ENCODE measurements at places on chromosomes 1 and 21. TPM values are rescaled to one million over a fixed set of nuclear protein-coding genes. Genes with fewer than 3 reads are reported as not detected.

GSTM1 gene
- total RNA-seq: not detected

GRCh38 chr1:41950820-41951219 lies 32.1 kb upstream of the HIVEP3 start:
- H3K36me3 ChIP-seq: no peaks in the 10 kb centered on the region
- H3K27ac ChIP-seq: no peak overlapping the region
- no peaks in the 10 kb centered on the region for H3K4me1 ChIP-seq
- DNase-seq: no peak

DNA sequence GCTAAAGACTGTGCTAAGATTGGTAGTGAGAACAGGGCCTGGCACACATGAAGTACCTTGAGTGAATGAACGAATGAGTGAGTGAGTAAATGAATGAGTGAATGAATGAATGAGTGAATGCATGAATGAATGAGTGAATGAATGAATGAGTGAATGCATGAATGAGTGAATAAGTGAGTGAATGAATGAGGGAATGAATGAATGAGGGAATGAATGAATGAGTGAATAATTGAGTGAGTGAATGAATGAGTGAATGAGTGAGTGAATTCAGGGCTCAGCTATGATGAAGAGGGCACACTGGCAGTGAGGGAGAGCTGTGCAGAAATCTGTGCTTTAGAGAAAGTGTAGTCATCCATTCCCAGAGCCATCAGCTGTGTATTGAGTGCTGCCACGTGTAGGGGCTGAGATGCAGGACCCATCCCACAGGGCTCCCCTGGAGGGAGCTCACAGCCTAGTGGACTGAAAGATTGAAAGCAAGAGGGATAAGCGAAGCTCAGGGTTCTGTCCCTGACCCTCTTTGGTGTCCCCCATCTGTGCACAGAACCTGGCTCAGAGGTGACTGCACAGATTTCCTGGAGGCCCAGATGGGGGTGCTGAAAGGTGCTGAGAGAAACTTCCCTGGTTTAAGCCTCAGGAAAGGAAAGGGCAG lies 217.9 kb upstream of the VAMP3 start:
- H3K36me3 ChIP-seq: no peaks in the 10 kb centered on the region
- no peak overlapping the region for H3K27ac ChIP-seq
- H3K27me3 ChIP-seq: no peaks in the 10 kb centered on the region

- H3K27ac ChIP-seq: no peak overlapping the region
- no peak overlapping the region for H3K4me3 ChIP-seq
- no peaks in the 10 kb centered on the region for H3K27me3 ChIP-seq
- no peaks in the 10 kb centered on the region for H3K36me3 ChIP-seq
- no peaks in the 10 kb centered on the region for H3K4me1 ChIP-seq
Measured at GRCh38 chr1:201761871-201762270, 67.1 kb upstream of the IPO9 start.

NES gene
- total RNA-seq: not detected

GRCh38 chr1:200072636-200073285 lies 45.3 kb downstream of the NR5A2 start:
- H3K27me3 ChIP-seq: no peaks in the 10 kb centered on the region
- DNase-seq: no peak
- H3K4me3 ChIP-seq: no peak overlapping the region
- no peaks in the 10 kb centered on the region for H3K4me1 ChIP-seq
- H3K27ac ChIP-seq: no peak overlapping the region

DNA sequence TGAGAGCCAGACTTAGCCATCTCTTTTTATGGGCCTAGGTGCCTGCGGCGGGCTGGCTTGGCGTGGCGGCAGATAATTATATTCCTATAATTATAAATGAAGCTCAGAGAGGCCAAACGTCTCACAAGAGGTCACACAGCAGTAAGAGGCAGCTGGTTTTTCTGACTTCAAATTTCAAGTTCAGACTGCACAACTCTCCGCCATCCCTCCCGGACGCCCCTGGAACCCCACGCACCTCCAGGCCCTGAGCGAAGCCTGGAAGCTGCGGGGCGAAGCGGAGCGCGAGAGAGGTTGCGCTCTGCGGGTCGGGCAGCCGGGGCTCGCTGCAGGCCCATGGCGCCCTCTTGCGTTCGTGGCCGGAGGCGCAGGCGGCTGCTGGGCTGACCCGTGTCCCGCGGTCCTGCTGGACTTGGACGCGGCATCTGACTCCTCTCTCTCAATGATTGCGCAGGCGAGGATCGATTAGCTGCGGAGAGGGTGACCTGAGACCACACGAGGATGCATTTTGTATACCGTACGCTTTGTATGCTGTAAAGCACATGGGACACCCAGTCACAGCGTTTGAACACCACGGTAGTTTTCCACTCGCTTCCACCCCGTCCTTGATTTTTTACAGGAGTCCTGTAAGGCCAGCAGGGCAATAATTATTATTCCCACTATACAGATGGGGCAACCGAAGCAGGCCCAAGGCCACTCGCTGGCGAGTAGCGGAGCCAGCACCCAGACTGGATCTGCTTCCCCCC lies 272.7 kb downstream of the FOXD2 start:
- peaks cover 42% of the 10 kb centered on the region for H3K27me3 ChIP-seq
- H3K36me3 ChIP-seq: no peaks in the 10 kb centered on the region
- no peak overlapping the region for H3K27ac ChIP-seq
- peak; percentile 44 for DNase-seq
- peaks cover 10% of the 10 kb centered on the region for H3K4me1 ChIP-seq
- H3K4me3 ChIP-seq: no peak overlapping the region

PKNOX1 gene
- total RNA-seq: 22.9 TPM

GRCh38 chr1:29703596-29704370 lies 467.5 kb downstream of the PTPRU start:
- no peaks in the 10 kb centered on the region for H3K4me1 ChIP-seq
- H3K36me3 ChIP-seq: no peaks in the 10 kb centered on the region
- H3K27me3 ChIP-seq: peaks cover 10% of the 10 kb centered on the region
- no peak for DNase-seq
- no peak overlapping the region for H3K4me3 ChIP-seq
- no peak overlapping the region for H3K27ac ChIP-seq

MYOG gene
- total RNA-seq: not detected

DNA sequence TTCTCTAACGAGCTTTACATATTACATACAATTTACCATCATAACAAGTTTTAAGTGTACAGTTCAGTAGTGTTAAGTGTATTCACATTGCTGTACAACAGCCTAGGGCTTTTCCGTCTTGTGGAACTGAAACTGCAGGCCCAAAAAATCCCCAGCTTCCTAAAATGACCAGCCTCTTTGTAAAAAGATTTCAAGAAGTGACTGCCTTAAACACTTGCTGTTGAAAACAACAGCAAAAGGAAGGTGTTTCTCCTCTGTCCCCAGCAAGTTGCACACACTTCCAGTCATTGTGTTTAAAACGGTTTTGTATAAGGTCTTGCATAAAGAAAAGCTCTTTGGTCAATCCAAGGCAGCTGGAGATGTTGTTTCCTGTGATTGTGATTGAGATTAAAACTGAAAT lies 16.0 kb upstream of the GBP1 start:
- DNase-seq: no peak
- H3K27ac ChIP-seq: no peak overlapping the region
- H3K36me3 ChIP-seq: no peaks in the 10 kb centered on the region
- H3K27me3 ChIP-seq: no peaks in the 10 kb centered on the region
- no peaks in the 10 kb centered on the region for H3K4me1 ChIP-seq
- H3K4me3 ChIP-seq: no peak overlapping the region

SUSD4 gene
- 0.16 TPM for total RNA-seq

TCP10L gene
- not detected for total RNA-seq

GRCh38 chr1:10213186-10213705 lies 2.9 kb downstream of the KIF1B start:
- peaks cover 19% of the 10 kb centered on the region for H3K4me1 ChIP-seq
- H3K27ac ChIP-seq: no peak overlapping the region
- H3K36me3 ChIP-seq: no peaks in the 10 kb centered on the region
- no peak overlapping the region for H3K4me3 ChIP-seq
- no peak for DNase-seq

DNAJC28 gene
- 0.63 TPM for total RNA-seq

DNA sequence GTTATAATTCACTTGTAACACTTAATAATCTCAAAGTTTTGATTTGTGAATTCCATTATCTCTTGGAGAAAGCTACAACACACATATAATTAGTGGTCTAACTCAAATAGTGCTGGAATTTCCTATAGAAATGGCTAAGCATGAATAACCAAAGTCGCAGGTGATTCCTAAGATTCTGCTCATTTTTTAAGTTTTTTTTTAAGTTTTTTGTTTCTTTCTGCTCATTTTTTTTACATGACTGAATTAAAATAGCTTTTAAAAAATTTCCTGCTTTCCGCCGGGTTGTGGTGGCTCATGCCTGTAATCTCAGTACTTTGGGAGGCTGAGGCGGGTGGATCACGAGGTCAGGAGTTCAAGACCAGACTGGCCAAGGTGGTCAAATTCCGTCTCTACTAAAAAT lies 90.4 kb downstream of the APP start:
- no peak for DNase-seq
- H3K4me3 ChIP-seq: no peak overlapping the region
- no peaks in the 10 kb centered on the region for H3K27me3 ChIP-seq
- no peak overlapping the region for H3K27ac ChIP-seq
- H3K36me3 ChIP-seq: no peaks in the 10 kb centered on the region
